ENCODE measurements at places on chromosomes 12 and 14.

DNA sequence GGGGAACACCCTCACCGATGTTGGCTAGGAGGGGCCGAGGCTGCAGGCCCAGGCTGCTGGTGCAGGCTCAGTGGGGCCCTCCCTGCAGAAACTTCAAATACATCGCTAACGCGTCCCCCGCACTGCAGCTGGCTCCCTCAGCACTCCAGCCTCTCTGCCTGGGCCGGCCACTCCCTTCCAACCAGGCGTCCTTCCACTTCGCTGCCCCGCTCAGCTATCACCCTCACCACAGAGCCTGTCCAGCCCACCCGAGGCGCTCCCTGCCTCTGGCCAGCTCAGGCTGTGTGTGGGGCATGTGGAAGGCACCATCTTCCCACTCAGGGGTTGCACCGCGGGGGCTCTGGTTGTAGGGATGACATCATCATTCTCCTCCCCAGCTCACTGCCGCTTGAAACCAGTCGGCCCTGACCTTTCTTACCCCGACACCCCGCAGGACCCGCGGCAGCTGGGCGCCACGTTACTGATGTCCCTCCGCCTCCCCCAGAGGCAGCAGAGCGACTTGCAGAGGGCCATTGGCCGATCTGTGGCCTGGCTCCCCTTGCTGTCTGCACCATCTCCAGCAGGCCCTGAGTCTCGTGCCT lies 199.9 kb upstream of the RTL1 start:
- peak; percentile 52 for DNase-seq

GRCh38 chr12:64065881-64066451 lies 156.1 kb downstream of the KICS2 start:
- no peak for DNase-seq

GRCh38 chr14:72688990-72689671 lies 204.8 kb downstream of the DPF3 start:
- no peak for DNase-seq

DNA sequence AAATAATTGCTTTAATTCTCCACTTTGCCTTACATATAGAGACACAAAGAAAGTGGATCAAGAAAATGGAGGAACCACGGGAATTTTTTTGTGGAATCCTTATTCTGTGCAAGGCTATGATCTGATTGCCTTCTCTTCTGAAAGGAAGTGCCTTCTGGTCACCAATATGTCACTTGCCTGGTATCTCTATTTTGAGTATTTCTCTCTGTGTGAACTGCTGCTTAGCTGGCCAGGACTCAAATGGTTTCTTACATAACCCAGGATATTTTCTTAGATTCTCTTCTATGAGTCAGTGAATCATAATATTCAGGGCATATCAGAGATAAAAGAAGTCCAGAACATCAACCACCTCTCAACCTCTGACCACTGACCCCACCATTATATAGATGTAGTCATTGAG lies 156.1 kb downstream of the DIO2 start:
- DNase-seq, result no peak

DNA sequence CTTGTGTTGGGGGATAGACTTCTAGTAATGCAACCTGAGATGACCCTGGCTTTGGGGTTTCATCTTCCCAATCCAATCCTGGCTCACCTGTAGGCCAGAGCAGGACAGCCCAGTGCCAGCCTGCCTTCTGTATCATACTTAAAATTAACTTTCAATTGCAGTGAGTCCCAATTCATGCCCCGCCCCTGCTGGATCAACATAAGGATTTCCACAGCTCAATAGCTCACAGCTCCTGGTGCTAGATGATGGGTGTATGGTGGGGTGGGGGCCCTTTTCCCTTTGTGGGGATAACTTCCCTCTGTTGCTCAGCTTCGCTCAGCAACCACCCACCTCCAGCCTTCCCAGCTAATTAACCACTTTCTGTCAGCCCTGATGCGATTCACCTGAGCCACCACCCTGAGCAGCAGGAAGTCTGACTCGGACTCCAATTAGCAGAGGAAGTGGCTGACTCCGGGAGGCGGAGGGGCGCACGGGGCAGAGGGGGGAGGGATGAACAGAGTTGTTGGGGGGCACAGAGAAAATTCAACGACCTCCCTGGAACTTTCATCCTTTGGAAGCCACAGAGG lies 24.3 kb upstream of the CHGA start:
- no peak for DNase-seq

DNA sequence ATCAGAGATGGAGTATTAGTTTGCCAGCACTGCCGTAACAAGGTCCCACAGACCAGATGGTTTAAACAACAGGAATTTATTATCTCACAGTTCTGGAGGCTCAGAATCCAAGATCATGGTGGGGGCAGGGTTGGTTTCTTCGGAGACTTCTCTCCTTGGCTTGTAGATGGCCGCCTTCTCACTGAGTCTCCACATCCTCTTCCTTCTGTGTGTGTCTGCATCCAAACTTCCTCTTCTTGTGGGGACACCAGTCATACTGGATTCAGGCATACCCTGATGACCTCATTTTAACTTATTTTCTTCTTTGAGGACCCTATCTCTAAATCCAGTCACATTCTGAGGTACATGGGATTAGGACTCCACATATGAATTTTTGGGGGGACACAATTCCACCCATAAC lies 455.5 kb downstream of the RGS6 start:
- DNase-seq, result no peak

DNA sequence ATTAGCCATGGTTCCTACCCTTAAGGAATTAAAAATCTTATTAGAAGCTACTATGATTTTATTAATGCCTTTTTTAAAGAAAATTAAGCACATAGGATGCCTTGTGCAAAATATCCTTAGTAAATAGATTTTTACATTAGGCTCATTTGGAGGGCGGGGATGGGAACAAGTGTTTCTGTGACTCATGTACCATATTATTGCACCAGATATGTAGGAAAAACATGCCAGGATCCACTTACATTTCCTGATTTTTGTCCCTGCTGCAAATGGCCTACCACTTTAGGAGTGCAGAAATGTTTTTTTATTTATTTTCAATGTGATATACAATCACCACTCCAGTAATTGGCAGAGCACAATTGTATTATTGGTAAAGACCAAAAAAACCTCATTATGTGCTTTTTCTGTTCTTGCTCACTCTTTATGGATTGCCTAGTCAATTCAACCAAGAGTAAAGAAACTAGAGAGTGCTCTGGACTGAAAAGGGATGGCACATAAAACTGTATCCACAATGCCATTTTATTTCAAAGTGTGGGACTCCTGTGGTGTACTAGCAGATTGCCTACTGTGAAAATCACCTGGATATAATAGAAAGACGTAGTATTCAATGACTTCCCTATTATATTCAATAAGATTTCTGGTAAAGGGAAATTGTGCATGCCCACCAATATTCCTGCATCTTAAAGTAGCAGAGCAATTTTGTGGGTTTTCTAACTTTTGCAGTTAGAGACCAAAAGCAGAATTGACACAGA lies 86.9 kb downstream of the ANO6 start:
- DNase-seq, result no peak

DNA sequence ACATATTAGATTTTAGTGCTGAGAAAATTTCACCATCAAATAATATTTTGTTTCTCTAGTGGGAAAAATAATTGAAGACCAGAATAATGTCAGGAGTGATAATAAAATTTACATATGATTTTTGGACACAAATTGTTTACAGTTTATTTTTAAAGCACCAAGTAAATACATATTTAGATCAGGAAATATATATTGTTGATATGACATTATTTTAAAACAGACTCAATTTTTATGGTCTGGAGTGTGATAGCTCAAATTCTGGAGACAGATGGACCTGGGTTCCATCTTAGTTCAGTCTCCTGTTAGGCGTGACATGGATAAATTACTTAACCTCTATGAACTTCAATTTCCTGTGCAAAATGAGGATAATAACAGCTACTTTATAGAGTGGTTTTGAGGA lies 135.4 kb downstream of the TPH2 start:
- no peak for DNase-seq

- DNase-seq, result no peak
Measured at GRCh38 chr14:50624447-50624846, 43.7 kb downstream of the SAV1 start.

DNA sequence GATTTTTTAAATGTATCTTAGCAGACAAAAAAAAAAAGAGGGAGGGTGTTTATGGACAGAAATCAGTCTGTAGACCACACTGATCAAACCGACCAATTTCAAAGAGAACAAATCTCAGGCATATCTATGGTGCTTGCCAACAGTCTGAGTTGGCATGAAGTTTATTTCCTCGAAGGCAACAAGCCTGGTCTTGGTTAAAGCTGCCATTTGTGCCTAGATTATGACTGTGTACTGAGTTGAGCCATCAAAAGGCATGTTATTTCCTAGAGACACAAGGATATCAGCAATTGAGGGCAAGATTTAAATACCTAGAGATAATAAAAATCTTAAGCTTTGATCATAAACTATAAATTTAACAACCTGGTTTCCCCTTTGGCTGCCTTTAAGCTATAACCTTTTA lies 119.2 kb downstream of the SLC2A13 start:
- no peak for DNase-seq

GRCh38 chr14:93073910-93074769 lies 41.6 kb downstream of the ITPK1 start:
- DNase-seq, result no peak

- peak; percentile 52 for DNase-seq
Measured at GRCh38 chr12:14059548-14059947, 78.1 kb upstream of the GRIN2B start.

GRCh38 chr14:46734286-46734685 lies 82.7 kb upstream of the RPL10L start:
- no peak for DNase-seq

DNA sequence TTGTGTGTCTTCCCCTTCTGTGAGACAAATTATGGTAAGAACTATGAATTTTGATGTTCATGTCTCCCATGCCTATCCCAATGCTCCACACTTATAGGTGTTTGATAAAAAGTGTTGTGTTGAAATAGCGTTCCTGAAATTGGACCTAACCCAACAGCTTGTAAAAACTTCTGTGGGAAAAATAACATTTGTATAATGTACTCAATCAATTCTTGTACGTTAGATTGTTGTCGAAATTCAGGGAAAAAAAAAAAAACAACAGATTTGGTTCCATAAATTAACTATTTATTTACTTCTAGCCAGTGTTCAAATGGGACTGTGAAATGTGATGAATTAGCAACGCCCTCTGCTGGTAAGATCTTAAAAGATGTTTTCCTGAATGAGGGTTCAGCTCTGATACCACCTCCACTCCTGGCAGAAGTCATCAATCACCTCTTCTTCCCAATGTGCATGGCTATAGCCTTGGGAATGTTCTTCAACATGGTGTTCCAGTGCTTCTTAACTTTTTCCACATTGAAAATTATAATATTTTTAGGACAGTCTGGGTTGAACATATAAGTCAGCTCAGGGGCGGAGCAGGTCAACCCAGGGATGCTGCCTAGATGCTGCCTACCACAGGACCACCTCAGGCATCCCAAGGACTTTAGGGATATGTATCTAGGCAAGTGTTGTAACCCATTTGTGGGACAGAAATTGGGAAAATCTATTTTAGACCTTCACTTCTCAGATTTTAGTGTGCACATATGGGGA lies 170.6 kb downstream of the OTOGL start:
- peak; percentile 54 for DNase-seq

GRCh38 chr12:1474574-1475153 lies 119.7 kb downstream of the FBXL14 start:
- DNase-seq, result peak; percentile 21

- no peak for DNase-seq
Measured at GRCh38 chr14:83974647-83975163, 1555.2 kb upstream of the FLRT2 start.

- DNase-seq, result no peak
Measured at GRCh38 chr12:75756111-75756510, 244.7 kb upstream of the KRR1 start.

- peak; percentile 61 for DNase-seq
Measured at GRCh38 chr12:12017798-12018197, 52.9 kb upstream of the BCL2L14 start.

GRCh38 chr12:63994704-63995103 lies 150.2 kb downstream of the SRGAP1 start:
- DNase-seq, result no peak

DNA sequence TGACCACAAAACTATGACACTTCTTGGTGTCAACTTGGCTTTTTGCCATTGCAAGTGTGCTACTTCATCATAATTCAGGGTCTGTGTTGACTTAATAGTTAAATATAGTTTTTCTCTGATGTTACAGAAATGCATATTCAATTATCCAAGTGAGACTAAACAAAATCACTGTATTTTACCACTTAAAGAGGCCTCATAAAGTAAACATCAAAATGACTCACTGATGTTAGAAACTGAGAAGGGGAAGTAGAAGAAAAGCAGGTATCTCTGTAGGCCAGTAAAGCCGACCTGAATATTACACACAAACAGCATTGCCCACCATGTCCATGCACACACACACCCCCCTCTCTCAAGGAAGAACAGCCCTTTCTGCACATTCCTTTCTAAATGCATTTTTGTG lies 55.4 kb downstream of the RPAP3 start:
- DNase-seq, result no peak

GRCh38 chr14:39265806-39266524 lies 32.2 kb downstream of the MIA2 start:
- no peak for DNase-seq
